ENCODE measurements at places on chromosomes 6 and 20.

DNA sequence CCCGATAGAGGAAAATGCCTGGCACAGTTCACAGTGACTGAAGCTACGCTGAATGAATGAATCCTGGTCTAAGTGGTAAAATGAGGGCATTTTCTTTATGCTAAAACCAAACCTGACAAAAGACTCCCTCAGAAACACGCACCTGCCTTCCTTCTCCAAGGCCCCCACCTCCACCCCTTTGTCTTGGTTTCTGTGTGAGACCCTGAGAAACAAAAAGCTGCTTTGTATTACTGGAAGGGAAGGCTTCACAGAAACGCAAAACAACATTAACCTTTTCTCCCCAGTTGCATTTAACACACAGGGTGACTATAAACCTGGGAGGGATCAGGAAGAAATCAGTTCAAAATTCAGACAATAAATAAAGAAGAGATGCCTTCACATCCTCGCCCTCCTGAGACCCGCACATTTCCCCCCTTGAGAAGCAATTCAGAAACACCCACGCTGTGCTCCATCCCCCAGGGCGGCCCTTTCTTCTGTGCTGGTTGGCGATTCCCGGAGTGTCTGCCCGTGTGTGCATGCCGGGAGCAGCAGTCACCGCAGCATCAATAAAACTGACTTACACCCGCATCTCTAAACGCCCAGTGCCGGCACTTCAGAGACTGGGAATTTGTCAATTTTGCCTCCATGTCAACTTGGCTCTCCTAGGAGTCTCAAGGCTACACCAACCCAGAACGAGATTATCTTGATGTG, 67.2 kb upstream of the TRAF3IP2 start:
- DNase-seq, result no peak

- DNase-seq, result no peak
Measured at GRCh38 chr6:17452096-17452495, 58.7 kb downstream of the CAP2 start.

- no peak for DNase-seq
Measured at GRCh38 chr20:61633004-61633403, 380.9 kb downstream of the CDH4 start.

DNA sequence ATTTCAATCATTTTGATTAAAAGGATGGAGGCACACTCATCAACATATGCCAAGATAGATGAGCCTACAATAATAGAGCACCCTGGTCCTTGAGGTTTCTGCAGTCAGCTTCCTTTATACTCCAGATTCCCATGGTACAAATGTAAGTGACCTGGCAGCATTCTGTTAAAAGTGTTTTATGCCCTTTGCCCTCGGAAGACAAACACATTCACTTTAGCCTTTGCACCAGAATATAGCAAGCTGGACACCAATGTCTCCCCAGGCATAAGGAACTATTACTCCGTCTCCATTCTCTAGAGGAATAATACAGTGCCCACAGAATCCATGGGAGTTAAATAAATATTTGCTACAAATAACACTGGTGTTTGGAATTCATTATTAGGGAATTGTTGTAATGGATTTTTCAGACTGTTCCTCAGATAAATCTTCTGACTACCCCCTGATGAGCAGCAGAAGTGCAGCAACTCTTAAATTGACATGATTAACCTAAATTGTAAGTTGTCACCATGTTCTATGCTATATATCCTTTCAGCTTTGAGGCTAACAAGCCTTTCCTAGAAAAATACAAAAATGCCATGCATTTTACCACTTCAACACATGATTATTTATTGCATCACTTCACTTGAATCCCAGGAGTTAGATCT, 340.2 kb downstream of the TBC1D32 start:
- DNase-seq, result no peak

DNA sequence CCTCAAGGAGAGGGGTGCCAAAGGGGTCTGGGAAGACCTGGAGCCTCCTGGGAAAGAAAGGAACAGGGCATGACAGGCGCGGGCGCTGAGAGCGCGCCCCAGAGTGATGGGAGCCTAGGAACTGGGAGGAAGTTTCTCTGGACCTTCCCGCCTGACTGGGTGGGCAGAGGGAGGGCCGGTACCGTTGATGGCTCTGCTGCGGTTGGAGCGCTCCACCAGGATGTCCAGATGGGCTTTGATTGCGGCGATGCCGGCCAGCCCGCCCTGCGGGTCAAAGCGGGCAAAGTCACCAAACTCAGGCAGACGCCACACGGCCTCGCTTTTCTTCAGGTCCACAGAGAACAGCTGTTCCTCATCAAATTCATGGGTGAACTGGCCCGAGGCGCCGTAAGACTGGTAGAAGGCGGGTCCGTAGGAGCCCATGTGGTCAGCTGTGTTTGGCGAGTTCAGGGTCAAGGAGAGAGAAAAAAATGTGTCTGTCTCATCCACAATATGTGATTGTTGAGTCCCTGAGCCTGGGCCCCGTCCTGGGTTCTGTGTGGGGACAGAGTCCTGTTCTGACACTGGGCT, 1.5 kb downstream of the HLA-DOA start:
- DNase-seq, result no peak

GRCh38 chr6:119264854-119265397, 84.6 kb downstream of the MAN1A1 start:
- DNase-seq, result no peak
